ENCODE measurements at places on chromosomes 12 and 14.

DNA sequence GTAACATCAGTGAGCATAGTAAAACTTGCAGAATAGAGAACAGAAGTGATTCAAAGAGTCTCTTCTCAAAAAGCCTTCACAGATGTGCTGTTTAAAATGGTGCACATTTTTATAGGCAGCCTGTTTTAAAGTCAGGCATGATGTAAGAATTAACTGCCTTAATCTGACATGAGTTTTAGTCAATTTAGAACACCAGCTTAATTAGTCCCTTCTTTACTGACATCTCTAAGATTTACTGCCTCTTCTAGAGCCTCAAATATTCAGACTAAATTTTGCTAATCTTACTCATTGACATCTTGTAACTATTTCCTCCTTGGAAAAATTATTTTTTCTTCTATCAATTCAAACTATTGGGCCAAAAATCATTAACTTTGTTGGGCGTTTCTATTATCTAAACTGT is 782.5 kb downstream of the C12orf50 start:
- no peak for DNase-seq

- no peak for DNase-seq
These were observed 55.5 kb upstream of the AVPR1A start for GRCh38 chr12:63206494-63206893.

DNA sequence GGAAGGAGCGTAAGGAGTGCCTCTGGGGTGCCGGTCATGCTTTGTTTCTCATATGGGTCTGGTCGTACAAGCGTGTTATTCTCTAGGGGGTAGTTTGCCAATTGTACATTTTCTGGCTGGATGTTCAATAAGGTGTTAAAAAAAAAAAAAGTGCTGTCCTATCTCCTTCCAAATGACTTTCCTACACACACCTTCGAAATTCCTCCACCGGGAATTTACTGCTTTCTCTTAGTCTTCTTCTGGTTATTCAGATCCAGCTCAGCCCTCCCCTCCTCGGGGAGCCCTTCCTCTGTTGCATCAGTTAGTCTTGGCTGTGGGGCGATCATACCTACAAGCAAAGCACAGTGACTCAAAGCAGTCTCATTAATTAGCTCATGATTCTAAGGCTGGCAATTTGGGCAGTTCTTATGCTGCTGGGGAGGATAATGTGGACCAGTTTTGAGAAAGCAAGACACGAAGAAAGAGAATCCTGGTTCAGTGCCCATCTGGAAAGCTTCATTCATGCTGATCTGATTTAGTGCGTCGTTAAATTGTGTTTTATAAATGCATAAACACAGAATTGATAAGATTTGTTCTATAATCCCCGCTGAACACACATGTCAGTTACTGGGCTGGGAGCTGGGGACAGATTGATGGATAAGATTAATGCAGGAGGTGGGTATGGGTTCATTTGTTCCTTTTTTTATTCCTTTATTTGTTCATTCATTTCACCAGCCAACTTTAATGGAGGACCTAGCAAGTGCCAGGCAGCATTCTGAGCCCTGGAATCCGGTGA is 9.2 kb upstream of the CLMN start:
- DNase-seq = no peak

DNA sequence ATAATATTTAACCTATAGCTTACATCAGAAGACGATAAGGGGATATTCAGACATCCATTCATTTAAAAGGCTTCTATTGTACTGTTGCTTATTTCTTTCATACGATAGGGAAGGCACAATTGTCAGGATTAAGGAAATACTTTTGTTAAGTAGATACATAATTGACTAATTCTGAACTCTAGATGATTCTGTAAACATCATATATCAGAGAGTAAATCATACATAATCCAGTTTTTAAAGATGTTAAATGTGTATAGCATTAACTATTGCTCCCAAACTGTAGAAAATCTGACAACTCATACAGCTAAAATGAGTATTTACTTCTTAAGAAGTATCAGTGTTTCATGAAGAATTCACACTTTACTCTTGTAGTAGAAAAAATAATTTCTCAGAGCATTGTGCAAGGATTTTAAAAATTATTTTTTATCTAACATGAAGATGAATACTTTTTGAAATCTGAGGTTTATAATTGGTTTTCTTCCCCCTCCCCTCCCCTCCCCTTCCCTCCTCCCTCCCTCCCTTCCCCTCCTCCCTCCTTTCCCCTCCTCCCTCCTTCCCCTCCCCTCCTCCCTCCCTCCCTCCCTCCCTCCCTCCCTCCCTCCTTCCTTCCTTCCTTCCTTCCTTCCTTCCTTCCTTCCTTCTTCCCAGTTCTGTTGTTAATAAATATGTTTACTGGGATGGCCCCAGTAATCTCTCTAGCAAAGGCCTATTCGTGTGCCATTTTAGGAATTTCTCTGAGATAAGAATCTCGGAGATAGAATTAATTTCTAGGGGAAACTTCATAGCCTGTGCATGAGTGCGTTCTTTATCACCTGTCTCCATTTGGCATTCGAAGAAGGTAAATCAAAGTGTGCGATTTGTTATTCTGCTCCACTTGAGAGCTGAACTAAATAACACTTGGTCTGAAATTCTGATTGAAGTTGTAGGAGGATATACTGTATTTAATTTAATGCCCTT is 2.3 kb downstream of the NPAS3 start:
- DNase-seq = no peak

GRCh38 chr12:75955251-75955650 is 76.3 kb downstream of the PHLDA1 start:
- no peak for DNase-seq

DNA sequence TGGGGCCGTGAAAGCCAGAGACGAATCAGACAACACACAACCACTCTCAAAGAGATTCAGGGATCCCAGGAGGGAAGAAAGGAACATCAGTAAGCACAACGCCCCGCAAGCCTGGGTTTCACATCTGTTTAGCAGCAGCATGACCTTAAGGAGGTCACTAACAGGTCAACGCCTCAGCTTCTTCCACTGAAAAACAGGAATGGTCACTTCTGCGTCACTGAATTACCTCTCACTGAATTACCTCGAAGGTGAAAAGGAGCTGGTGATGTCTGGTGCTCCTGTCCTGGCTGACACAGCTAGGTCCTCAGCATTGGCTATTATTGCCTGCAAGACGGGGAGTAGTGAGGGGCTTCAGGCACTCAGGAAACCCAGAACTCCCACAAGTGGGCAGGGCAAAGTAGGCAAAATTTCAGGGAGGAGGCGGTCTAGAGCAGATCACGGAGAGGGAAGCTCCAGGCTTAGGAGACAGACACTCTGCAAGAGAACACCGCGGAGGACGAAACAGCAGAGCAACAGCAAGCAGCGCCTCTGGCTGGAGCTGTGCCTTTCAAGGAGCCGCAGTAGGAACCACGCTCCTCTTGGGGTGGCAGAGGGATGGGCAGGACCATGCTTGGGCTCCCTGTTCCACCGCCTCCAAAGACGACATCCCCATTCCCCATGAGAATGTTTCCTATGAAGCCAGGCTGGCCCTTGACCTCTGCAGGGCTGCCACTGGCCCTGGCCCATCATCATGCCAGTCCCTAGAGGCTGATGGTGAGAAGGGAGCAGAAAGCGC is 108.4 kb downstream of the SINHCAF start:
- no peak for DNase-seq

GRCh38 chr14:30427846-30428245 is 131.1 kb upstream of the G2E3 start:
- DNase-seq = no peak

- DNase-seq = no peak
These were observed 864.0 kb downstream of the TMEM121 start for GRCh38 chr14:106390401-106390800.

DNA sequence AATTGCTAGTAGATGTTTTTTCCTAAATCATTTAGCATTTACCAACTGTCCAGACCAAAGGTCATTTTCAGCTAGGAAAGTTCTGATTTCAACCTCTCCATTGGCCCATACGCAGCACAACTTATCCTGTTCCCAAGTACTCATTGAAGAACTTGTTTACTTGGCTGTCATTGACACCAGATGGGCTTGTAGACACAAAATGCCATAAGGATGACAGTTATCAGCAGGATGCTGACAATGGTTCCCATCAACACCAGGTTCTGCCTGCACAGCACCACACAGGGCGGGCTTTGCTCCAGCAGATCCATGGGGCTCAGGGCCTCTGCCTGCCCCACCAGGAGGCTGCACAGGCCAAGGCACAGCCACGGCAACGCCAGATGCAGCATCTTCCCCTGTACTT is 36.5 kb upstream of the TMPRSS12 start:
- no peak for DNase-seq

GRCh38 chr14:52538623-52539022 is 13.7 kb downstream of the TXNDC16 start:
- no peak for DNase-seq

DNA sequence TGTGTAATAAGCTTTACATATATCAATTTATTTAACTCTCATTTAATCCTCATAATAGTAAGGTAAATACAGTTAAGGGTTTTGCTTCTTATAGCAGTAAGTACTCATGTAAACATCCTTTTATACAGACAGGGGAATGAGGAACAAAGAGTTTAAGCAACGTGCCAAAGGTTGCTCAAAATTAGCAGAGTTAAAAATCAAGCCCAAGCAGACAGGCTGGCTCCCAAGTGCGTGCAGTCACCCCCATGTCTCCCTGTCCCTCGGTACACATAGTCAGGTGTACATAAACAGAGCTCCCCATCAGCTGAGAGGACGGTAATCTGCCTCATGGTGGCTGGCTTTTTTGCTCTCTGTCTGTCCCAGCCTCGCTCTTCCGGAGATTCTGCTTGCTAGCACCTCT is 126.4 kb downstream of the DERA start:
- DNase-seq = no peak

- DNase-seq = no peak
These were observed 104.0 kb upstream of the PWP1 start for GRCh38 chr12:107581619-107582015.

GRCh38 chr14:22375321-22375930 is 213.6 kb downstream of the DAD1 start:
- peak; percentile 62 for DNase-seq

- DNase-seq = peak; percentile 55
These were observed 685 bp upstream of the MYL6B start for GRCh38 chr12:56151672-56152131.

- DNase-seq = no peak
These were observed 18.9 kb downstream of the DEGS2 start for GRCh38 chr14:100140452-100141078.

DNA sequence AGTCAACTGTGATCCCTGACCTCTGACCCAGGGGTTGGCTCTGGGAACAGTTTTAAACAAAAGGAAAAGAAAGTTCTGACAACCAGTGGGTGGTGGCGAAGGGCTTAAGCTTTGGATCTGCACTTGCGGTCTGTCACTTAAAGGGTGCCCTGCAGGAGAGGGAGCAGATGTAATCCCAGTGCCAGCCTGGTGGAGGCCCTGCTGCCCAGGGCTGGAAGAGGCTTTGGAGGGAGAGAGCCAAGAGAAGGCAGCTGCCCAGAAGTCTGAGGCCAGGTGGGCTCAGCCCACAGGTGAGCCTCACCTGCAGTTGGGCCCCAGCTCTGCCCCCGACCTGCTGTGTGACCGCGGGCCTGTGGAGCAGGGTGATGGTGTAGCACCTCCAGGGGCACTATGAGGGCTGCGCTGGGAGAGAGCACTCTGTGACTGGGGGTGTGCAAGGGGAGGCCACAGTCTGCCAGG is 19.1 kb downstream of the SH2B3 start:
- no peak for DNase-seq

GRCh38 chr14:31884776-31885379 is 192.2 kb upstream of the ARHGAP5 start:
- DNase-seq = no peak

DNA sequence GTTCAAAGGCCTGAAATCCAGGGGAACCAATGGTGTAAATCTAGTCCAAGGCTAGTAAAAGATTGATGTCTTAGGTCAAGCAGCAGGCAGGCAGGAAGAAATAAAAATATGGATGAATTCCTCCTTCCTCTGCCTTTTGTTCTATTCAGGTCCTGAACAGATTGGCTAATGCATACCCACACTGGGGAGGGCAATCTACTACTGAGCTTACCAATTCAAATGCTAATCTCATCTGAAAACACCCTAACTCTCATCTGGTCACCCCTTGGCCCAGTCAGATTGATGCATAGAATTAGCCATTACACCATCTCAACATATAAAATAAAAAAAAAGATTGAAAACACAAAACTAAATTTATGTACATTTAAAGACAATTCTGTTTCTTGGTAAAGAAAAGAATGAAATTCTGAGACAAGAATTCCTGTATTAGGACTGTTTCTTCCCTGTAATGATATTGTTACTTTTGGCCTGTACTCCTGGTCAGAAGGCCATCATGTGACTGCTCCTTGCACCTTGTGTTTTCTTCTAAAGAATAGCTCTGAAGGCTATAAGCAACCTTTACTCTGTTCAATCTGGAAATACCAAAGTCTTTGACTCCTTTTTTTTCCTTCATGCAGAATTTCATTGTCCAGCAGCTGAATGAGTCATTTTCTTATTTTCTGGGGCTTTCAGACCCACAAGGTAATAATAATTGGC is 19.9 kb downstream of the CLEC6A start:
- DNase-seq = no peak

GRCh38 chr12:85155791-85156190 is 119.6 kb downstream of the LRRIQ1 start:
- DNase-seq = no peak

- no peak for DNase-seq
These were observed 42.6 kb downstream of the SOCS2 start for GRCh38 chr12:93614917-93615596.

DNA sequence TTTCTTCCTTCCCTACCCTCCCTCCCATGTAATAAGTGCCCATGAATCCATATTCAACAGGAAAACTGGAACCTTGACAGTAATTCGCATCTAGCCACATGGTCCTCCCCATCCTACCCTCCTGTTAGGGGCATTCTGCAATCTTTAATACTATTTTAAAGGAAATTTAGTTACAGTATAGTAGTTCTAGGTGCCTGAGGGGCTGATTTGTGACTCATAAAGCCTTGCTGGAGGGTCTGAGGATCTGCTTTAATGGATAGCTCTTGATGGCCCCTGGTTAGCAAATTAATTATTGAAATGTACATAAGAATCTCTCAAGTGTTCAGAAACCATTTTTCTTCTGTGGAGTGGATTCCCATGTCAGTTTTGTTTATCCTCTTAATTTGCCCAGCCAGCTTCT is 54.1 kb downstream of the ESRRB start:
- no peak for DNase-seq

DNA sequence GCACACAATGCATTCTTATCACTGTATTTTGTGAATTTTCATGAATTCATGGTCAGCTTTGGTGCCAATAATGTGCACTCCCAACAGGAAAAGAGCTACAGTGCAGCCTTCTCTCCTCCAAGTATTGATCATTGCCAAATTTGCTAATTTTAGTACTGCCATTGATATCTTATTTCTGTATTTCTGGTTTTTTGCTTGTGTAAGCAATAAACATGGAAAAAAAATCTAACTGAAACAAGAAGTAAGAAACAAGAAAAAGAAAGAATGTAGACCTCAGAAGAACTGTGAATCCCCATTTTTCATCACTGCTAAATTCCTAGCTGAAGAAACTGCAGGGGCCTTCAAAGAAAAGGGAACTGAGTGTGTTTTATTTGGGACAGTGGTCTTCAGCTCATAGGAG is 161.2 kb downstream of the METTL25 start:
- no peak for DNase-seq
